ENCODE measurements at places on chromosomes 6 and 20.
A peak's percentile ranks its signal among the peaks of the same experiment; 100 is the strongest.

DNA sequence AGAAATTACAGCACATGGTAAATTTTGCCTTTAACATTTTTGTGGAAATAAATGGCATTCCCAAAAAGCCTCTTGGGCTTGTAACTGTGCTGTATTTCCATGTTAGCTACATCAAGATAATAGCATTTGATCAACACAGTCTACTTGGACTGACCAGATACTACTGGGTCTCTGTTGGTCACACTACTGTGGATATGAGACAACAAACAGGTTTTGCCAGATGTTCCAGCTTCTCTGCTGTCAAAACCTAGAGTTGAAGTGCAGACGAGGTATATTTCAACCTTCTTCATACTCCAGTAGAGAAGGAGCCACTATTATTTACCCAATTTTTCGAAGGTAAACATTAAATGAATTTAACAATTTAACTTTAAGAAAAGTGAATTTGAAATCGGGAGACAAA lies 284.7 kb upstream of the CITED2 start:
- DNase-seq = no peak

- no peak for DNase-seq
Measured at GRCh38 chr20:9490631-9491030, 23.8 kb upstream of the LAMP5 start.

- no peak for DNase-seq
Measured at GRCh38 chr6:112911959-112912358, 564.8 kb downstream of the RFPL4B start.

DNA sequence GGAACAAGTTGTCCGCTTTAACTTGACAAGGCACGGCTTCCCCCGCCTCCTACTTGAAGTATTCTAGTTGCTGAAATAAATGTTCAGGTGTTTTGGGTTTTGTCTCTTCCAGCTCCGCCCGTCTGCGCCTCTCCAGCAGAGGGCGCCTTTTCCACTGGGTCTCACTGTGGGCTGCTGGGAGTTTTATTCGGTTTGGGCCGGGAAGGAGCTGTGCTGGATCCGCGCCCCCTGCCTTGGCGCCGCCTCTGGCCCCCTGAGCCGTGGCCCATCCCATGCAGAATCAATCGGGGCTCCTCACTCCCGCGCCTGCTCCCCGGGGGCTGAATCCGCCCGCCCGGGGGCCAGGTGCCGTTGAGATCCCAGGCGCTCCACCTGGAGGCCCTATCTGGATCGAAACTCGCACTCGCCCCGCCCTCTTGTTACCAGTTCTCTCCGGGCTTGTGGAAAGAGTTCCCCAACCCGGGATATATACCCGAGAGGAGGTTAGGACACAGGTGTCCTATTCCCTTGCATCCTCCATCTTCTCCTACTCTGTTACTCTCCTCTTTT lies 51.0 kb upstream of the TCF21 start:
- peak; percentile 27 for DNase-seq

DNA sequence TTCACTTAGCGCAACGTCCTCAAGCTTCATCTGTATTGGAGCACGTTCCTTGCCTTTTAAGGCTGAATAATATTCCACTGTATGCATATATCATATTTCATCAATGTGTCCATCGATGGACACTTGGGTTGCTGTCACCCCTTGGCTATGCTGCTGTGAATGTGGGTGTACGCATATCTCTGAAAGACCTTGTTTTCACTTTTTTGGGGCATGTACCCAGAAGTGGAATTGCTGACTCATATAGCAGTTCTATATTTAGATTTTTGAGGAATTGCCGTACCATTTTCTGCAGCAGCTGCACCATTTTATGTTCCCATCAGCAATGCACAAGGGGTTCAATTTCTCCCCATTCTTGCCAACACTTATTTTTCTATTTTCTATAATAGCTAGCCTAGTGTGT lies 22.8 kb upstream of the SLC23A2 start:
- DNase-seq = no peak

DNA sequence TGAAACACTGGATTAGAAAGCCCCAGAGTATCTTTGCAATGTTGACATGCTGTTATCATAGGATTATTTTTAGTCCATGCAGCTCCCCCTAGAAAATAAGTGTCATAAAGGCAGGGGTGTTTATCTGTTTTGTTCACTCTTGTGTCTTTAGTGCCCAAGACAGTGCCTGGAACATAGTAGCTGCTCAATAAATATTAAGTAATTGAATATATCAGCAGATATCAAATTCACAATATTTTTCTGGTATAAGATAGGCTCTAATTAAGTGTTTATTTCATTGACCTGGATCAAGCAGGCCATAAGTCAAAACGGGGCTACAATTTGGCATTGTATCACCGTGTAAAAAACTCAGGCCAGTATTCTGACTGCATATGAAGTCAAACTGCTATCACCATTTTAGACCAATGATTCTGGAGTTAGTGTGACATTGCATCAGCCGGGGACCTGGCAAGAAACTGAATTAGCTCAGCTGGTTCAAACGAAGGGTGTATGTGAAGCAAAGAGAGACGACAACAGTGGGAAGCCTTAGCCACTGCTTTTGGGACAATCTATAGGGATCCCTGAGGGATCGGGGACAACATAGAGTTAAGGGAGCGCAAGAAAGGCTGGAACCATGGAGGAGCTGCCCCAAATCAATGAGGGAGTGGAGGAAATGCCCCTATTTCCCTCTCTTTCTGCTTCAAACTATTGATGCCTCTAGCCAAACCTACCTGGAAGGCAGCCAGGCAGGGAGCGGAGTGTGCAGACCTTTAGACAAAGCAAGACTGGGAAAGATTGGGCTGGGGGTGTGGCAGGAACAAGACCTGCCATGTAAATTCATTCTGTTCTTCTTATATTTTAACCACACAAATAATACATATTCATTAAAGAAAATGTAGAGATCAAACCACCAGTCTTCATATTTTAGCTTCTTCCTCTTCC lies 112.2 kb downstream of the PLEKHG1 start:
- DNase-seq = no peak

GRCh38 chr20:15185322-15185721 lies 847.9 kb upstream of the FLRT3 start:
- DNase-seq = no peak

- no peak for DNase-seq
Measured at GRCh38 chr6:36769676-36770499, 69.4 kb downstream of the CPNE5 start.
